CD4-positive, alpha-beta memory T cell (primary cell): ENCODE measurements at places on chromosomes 7 and 10. TPM values are rescaled to one million over a fixed set of nuclear protein-coding genes. Genes with fewer than 3 reads are reported as not detected.
A peak's percentile ranks its signal among the peaks of the same experiment; 100 is the strongest.

Gene CTAGE8
- not detected for total RNA-seq

Gene MUC3A
- not detected for total RNA-seq

Gene COL28A1
- total RNA-seq, result 0.19 TPM

Gene CH25H
- not detected for total RNA-seq

Gene NEURL1
- total RNA-seq, result 0.96 TPM

Gene PLAC9
- total RNA-seq, result not detected

Gene SLC16A12
- total RNA-seq, result not detected

Gene GNGT1
- total RNA-seq, result not detected

GRCh38 chr10:44963772-44964633, 4.4 kb downstream of the RASSF4 start:
- H3K4me1 ChIP-seq, result peaks cover 32% of the 10 kb centered on the region
- DNase-seq, result no peak
- H3K4me3 ChIP-seq, result no peak overlapping the region
- no peaks in the 10 kb centered on the region for H3K36me3 ChIP-seq
- H3K27me3 ChIP-seq, result no peaks in the 10 kb centered on the region
- no peak overlapping the region for H3K27ac ChIP-seq

GRCh38 chr10:15859509-15859905, 800 bp downstream of the MINDY3 start:
- peak overlapping the region; percentile 67 for H3K27ac ChIP-seq
- peak overlapping the region; percentile 99 for H3K4me3 ChIP-seq
- H3K27me3 ChIP-seq, result no peaks in the 10 kb centered on the region

DNA sequence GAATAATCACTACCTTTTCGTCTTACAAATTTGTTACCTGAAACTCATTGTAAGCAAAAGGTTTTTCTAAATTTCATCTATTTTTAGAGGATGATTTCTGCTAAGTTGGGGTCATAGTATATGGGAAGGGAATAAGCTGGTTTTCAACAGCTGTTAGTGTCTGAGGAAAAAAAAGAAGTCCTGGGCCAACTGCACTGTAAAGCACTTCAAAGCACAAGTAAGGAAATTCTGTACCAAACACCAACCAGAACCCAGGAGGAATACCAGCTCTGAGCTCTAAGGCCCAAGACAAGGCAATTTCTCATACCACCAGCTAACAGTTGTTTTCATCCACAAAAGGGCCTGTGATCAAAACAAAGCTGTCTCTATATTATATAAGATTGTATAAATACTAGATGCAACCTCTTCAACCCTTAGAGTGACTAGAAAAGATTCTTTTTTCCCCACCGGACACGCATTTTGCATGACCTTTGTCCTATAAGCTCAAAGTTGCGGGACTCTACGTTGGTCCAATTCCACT, 6.1 kb upstream of the MEOX2 start:
- no peak overlapping the region for H3K4me3 ChIP-seq
- H3K27me3 ChIP-seq, result no peaks in the 10 kb centered on the region
- DNase-seq, result no peak
- H3K36me3 ChIP-seq, result no peaks in the 10 kb centered on the region
- H3K27ac ChIP-seq, result no peak overlapping the region

DNA sequence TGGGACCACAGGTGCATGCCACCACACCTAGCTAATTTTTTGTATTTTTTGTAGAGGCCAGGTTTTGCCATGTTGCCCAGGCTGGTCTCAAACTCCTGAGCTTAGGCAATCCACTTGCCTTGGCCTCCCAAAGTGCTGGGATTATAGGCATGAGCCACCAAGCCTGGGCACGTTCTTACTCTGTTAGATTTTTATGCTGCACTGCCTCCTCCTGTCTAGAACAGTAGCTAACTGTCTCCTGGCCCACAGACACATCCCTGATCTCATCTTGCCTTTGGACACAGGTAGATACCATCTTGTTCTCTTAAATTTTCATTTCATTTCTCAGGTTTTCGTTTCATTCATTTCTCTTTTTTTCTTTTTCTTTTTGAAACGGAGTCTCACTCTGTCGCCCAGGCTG, 41.1 kb downstream of the BLVRA start:
- no peaks in the 10 kb centered on the region for H3K4me1 ChIP-seq
- no peaks in the 10 kb centered on the region for H3K27me3 ChIP-seq
- peaks cover 19% of the 10 kb centered on the region for H3K36me3 ChIP-seq
- H3K27ac ChIP-seq, result no peak overlapping the region
- H3K4me3 ChIP-seq, result no peak overlapping the region
- DNase-seq, result no peak

DNA sequence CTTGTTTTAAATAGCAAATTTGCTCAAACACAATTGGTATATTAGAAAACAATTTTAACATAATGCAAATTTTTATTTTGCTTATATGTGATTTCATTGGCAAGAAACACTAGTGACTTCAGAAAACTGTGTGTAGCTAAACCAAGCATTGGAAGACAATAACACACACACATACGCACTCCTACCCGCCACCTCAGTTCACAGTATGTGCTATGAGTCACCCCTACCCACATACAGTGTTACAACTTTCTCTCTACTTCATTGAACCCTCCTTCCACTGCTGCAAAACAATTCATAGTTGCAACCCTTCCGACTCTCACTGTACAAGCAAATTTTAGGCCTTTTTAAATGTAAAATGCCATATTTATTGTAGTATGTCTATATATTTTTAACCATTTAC, 119.9 kb upstream of the THSD7A start:
- no peaks in the 10 kb centered on the region for H3K4me1 ChIP-seq
- H3K36me3 ChIP-seq, result no peaks in the 10 kb centered on the region
- H3K27ac ChIP-seq, result no peak overlapping the region
- no peak for DNase-seq
- no peak overlapping the region for H3K4me3 ChIP-seq

- DNase-seq, result peak; percentile 28
- no peaks in the 10 kb centered on the region for H3K4me1 ChIP-seq
- H3K36me3 ChIP-seq, result no peaks in the 10 kb centered on the region
- H3K27ac ChIP-seq, result no peak overlapping the region
- no peaks in the 10 kb centered on the region for H3K27me3 ChIP-seq
- H3K4me3 ChIP-seq, result no peak overlapping the region
Observed at GRCh38 chr10:133206356-133207040, 23.5 kb upstream of the UTF1 start.

DNA sequence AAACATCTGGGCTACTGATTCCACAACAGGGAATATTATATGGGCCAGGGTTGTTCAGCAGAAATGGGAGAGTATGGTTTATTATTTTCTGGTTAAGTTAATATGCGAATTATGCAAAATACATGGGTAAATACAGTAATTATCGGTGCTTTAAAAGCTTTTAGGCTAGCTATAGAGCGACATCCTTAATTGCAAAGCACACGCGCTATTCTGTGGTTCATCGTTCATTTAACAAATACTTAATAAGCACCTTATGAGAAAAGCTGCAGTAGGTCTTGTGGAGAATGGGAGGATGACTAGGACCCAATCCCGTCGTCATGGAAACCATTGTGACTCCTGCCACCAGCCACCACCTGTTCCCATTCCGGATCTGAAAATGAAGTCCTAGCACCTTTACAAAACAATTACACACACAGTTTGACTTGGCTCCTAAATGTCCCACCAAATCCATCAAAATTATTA, 623 bp upstream of the CEP41 start:
- DNase-seq, result no peak
- no peaks in the 10 kb centered on the region for H3K27me3 ChIP-seq

GRCh38 chr7:20312562-20312961, 18.1 kb upstream of the ITGB8 start:
- DNase-seq, result no peak
- no peak overlapping the region for H3K4me3 ChIP-seq
- no peaks in the 10 kb centered on the region for H3K36me3 ChIP-seq
- no peak overlapping the region for H3K27ac ChIP-seq

DNA sequence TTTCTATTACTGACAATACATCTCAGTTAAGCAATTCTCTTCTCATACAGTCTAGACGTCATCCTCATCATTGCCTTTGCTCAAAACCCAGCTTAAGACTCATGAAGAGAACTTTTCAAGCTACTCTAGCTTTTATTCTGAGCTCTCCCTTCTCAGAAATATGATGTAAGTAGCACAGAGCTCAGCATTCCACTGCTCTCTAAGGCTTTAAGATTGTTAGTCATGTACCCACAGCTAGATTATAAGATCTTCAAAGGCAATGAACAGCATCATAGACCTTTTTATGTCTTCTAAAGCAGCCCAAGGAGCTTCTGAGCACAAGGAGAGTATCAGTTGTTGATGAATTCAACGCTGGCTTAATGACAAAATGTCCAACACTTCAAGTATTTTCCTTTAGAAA, 119.3 kb downstream of the NRP1 start:
- peaks cover 6% of the 10 kb centered on the region for H3K4me1 ChIP-seq
- H3K27me3 ChIP-seq, result no peaks in the 10 kb centered on the region
- DNase-seq, result no peak
- H3K36me3 ChIP-seq, result no peaks in the 10 kb centered on the region

DNA sequence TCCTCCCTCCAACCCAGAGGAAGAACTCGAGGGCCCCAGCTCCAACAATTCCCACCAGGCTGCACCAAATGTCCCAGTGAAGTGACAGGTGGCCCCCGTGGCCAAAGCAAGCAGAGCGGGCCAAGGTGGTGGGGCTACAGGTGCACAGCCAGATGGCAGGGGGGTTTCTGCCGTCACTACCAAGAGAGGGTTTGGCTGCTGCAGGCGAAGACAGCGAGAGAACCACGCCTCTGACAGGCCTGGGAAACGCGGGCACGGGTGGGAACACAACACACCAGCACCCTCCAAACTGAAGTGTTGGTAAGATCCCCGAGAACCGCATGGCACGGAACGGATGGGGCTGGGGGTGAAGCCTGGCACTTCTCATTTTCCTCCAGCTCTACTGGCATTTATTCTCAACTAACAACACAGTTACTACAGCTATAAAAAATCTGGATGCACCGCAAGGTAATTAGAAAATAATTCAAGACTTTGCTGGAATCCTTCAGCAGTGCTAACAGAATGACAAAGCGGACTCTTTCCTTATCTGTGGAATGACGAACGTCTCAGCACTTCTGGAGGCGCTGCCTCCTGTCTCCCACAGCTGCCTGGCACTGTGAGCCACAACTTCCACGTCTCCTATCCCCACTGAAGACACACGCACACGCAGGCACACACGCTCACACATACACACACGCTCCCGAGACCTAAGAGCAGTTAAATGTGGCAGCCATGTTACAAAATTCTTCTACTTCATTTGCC, 167.9 kb downstream of the TCERG1L start:
- no peak for DNase-seq
- no peak overlapping the region for H3K27ac ChIP-seq
- H3K36me3 ChIP-seq, result no peaks in the 10 kb centered on the region
- H3K4me1 ChIP-seq, result no peaks in the 10 kb centered on the region
- no peak overlapping the region for H3K4me3 ChIP-seq

GRCh38 chr7:143381427-143382125, 431 bp downstream of the ZYX start:
- peak overlapping the region; percentile 91 for H3K27ac ChIP-seq
- H3K4me3 ChIP-seq, result peak overlapping the region; percentile 97
- H3K27me3 ChIP-seq, result no peaks in the 10 kb centered on the region
- DNase-seq, result no peak
- peaks cover 9% of the 10 kb centered on the region for H3K36me3 ChIP-seq

DNA sequence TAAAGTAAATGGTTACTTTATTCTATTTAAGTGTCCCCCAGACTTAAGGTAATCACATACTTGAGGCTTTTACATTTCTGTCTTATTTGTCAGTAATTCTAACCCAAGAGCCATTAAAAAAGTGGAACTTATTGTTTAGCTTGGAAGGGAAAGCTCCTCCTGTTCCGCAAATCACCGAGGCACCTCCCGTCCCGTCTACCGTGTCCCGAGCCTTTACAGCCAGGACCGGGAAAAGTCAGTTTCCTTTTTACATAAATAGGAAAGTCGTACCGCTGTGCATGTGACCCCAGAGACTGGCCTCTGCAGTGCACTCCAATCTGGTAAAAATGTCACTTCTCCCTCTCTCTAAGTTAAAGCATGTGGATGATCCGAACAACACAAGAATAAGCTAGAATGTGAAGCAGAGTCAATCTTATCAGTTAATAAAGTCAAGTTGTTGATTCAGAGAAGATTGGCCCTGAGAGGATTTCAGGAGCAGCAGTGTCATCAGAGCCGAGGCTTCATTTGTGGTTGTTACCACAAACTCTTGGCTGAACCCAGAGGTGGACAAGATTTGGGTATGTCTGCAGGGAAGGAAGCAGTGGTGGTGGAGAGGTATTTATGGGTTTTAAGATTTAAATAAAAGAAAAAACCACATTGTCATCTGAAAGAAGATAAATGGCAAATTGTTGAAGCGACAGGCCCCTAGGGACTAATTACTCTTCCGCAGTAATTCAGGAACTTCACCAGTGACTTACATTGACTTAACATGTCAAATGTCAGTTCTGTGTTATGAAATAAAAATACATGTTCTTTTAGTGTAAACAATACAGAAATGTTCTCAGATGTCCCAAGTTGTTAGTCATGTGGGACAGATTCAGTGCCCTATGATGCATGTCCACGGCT, 316.6 kb upstream of the ZNF32 start:
- no peaks in the 10 kb centered on the region for H3K4me1 ChIP-seq
- DNase-seq, result no peak
- no peak overlapping the region for H3K27ac ChIP-seq
- no peak overlapping the region for H3K4me3 ChIP-seq

DNA sequence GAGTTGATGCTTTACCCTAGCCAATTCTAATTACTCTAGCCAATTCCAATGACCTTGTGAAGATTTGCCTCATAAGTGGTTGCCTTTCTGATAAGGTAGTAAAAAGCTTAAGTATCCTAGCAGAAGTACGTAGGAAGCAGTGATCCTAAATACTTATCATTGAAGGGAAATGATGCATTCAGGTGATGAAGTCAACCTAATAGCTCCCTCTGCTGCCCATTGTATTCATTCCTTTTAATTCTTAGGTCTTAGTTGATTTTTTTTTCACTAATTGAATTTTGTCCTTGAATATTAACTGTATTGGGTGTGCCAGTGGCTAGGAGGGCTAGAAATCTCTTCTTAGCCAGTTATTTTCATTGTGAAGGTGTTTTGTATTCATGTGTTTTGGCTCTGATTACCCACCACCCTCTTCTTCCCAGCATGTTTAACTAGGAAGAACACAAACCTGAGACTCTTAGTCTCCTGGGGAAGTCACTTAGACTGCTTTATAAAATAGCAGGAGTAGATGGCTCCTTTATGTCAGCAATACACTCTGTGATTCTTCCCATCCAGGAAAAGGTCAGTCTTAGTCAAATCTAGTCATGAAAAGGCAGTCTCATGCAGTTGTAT, 46.3 kb downstream of the PLEKHA8 start:
- no peak overlapping the region for H3K27ac ChIP-seq
- DNase-seq, result peak; percentile 4
- H3K4me3 ChIP-seq, result no peak overlapping the region
- H3K27me3 ChIP-seq, result no peaks in the 10 kb centered on the region
- no peaks in the 10 kb centered on the region for H3K4me1 ChIP-seq

GRCh38 chr7:67343114-67343513, 346.5 kb downstream of the TYW1 start:
- no peak overlapping the region for H3K27ac ChIP-seq
- no peak for DNase-seq

GRCh38 chr7:98038321-98038720, 48.3 kb upstream of the OCM2 start:
- H3K36me3 ChIP-seq, result no peaks in the 10 kb centered on the region
- H3K4me3 ChIP-seq, result no peak overlapping the region
- no peak for DNase-seq
- H3K27me3 ChIP-seq, result no peaks in the 10 kb centered on the region
- H3K4me1 ChIP-seq, result no peaks in the 10 kb centered on the region
